ENCODE measurements at places on chromosomes 1 and 21.

DNA sequence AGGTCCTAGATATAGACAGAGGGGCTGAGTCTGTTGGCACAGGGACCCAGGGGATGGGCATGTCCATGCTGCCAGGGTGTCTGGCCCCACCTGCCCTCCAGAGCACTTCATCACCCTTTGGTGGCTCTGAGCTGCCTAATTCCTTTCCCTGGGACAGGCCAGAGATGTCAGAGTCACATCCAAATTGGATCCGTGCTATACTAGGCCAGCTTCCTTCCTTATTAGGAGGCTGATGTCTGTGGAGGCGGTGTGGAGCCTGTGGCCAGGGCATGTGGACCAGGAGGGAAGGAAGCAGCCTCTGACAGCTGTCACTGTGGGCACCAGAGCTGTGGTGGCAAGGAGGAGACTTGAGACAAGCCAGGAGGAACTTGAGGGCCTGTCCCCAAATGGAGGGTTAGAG is 77.7 kb upstream of the TMEM51 start:
- no peaks in the 10 kb centered on the region for H3K4me1 ChIP-seq
- no peak for DNase-seq
- H3K27ac ChIP-seq = no peak overlapping the region

- H3K4me3 ChIP-seq = no peak overlapping the region
- peaks cover 37% of the 10 kb centered on the region for H3K36me3 ChIP-seq
- H3K27me3 ChIP-seq = no peaks in the 10 kb centered on the region
- H3K27ac ChIP-seq = peak overlapping the region; percentile 5
- no peak for DNase-seq
These were observed 11.1 kb downstream of the TOR3A start for GRCh38 chr1:179092896-179093461.

DNA sequence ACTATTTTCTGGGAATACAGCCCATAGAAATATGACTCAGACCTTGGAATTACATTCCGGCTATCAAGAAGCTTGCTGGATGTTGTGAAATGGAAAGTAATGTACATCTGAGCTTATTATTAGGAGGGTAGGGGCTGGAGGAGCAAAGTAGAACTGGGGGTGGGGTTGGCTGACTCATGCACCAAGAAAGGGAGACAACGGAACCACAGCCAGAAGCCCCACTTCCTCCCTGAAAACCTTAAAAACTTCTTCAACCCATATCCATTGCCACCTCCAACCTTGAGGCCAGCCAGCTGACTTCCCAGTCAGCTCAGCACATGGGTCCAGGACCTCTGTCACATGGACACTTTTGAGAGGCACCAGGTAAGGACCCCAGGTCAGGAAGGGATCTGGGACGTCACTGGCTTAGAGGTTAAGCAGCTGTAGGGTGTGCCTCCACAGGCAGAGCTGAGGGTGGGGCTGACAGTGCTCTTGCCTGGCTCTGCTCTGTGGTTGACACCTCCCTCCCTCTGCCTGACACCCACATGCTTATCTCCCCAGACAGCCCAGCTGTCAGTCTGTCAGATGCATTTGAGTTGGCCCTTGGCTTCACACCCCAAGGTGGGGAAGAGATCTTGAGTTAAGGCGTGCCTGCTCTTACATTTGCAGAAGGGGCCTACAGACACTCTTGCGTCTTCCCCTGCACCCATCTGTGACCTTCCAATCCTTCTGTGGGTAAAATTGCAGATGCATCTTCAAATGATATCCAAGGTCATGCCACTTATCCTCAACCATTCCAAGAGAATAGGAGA is 5.7 kb upstream of the ZNF683 start:
- H3K4me1 ChIP-seq = peaks cover 66% of the 10 kb centered on the region
- peaks cover 3% of the 10 kb centered on the region for H3K27me3 ChIP-seq
- no peaks in the 10 kb centered on the region for H3K36me3 ChIP-seq
- peak; percentile 82 for DNase-seq

- peak within 1 kb of the TSS; percentile 85 for H3K27ac ChIP-seq
- peak within 1 kb of the TSS; percentile 89 for H3K4me3 ChIP-seq
These were observed at the start of gene PM20D1 for GRCh38 chr1:205849619-205850355. TSS of gene PM20D1 (minus strand) at chr1:205850132. CDS start at chr1:205850072, 60 bp downstream.
